ENCODE measurements at places on chromosomes 3 and 15.

DNA sequence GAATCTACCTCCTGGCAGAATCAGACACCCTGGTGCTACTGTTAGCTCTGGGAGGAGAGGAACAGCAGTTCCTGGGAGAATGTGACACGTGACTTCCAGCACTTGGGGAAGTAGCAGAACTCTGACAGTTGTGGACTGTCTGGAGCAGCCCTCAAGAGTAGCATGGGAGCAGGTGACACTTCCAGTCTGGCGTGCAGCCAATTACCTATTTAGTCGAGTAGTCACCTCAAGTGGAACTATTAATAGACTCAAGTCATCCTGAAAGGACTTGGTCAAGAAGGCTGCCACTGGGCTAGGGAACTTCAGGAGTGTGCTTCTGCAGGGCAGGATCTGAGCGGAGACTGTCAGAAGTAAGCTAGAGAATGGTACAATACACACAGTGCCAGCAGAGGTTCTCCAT is 62.3 kb downstream of the MTHFS start:
- DNase-seq = no peak

DNA sequence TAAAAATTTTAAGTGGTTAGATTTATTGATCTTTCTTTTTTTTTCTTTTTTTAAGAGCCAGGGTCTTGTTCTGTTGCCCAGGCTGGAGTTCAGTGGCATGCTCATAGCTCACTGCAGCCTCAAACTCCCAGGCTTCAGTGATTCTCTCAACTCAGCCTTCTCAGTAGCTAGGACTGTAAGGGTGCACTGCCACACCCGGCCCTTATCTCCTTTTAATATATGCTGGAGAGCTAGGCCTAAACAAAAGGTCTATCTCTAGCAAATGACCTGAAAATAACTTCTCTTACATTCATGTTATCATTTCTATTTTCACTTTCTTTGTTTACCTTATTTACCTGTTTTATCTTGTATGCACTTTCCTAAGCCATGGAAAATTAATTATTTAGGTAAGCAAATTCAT is 35.2 kb upstream of the MELTF start:
- DNase-seq = no peak

DNA sequence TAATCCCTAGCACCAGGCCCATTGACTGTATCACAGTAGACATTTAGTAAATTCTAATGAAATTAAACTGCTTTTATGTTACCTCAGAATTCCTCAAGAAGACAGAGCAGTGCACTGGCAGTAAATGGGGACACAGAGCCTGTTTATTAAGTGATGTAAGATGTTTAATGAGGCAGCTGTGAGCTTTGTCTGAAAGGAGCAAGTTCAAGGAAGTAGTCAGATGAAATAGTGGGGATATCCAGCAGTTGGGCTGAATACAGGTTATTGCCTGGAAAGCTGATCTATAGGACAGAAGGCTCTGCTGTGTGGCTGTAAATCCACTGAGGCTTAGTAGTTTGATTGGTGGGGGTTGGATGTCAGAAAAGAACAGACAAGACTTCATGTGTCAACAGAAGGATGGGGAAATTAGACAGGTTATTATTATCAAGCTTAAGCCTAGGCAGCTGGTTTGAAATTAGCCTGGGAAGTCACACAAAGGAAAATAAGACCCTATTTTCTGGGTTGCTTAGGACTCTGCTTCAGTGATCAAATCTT is 62.2 kb downstream of the PFN2 start:
- no peak for DNase-seq

- no peak for DNase-seq
These were observed 98.4 kb downstream of the VGLL4 start for GRCh38 chr3:11545186-11545851.

GRCh38 chr3:74824366-74824765 is 209.9 kb upstream of the CNTN3 start:
- DNase-seq = no peak

GRCh38 chr3:11228041-11228440 is 44.2 kb upstream of the ATG7 start:
- no peak for DNase-seq

- peak; percentile 56 for DNase-seq
These were observed 19.2 kb downstream of the PLD1 start for GRCh38 chr3:171790898-171791691.

- DNase-seq = no peak
These were observed 34.7 kb downstream of the SHC4 start for GRCh38 chr15:48928877-48929538.

DNA sequence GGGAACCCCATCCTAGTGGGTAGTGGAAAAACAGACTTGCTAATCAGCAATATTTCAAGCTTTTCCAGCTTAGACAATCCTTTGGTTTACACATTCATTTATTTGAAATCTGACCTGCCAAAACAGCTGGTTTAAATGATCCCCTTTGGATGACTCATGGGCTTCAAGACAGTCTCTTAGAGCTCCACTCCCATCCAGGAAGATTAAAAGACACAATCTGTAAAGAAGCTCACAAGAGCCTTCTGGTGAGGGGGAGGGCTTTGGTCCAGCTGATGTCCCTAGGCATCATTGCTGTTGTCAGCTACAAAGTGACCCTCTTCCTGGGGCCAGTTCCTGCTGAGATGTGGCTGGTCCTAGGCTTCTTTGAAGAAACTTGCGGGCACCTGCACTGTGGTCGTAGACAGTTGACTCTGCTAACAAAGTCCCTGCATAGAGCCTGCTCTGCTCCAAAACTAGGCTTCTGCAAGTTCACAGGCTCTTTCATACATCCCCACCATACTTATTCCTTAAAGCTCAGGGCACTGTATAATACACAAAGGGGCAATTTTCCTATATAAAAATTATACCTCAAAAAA is 73.7 kb downstream of the IGSF11 start:
- DNase-seq = no peak

DNA sequence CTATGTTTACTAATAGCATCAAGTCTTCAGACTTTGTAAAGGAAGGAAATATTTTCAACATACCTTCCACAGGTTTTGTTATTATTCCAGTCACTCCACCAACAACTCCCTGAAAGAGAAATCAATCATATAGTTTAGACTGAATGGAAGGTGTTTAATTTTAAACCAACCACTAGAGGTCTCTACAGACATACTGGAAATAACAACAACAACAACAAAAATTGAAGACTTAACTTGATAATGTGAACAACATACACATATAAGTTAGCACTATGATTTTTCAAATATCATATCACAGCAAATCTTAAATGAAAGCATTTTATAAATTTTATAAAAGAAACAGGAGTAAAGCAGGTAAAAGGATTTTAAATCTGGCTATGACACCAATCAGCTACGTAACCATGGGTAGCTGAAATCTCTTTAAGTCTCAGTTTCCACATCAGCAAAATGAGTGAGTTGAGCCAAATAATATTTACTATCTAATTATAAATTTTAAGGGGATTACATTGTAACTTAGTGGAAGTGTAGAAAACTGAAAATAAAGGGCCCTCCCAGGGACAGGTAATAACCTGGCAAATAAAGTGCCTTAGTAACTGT is 188.2 kb downstream of the VPS13C start:
- DNase-seq = peak; percentile 51

- no peak for DNase-seq
These were observed 34.2 kb downstream of the MAGEF1 start for GRCh38 chr3:184677344-184678316.

- DNase-seq = peak; percentile 9
These were observed 45.7 kb downstream of the EHHADH start for GRCh38 chr3:185207931-185208746.

GRCh38 chr3:156795890-156796481 is 30.2 kb upstream of the LEKR1 start:
- DNase-seq = no peak

- DNase-seq = no peak
These were observed 127.4 kb downstream of the TIGIT start for GRCh38 chr3:114421204-114421603.

DNA sequence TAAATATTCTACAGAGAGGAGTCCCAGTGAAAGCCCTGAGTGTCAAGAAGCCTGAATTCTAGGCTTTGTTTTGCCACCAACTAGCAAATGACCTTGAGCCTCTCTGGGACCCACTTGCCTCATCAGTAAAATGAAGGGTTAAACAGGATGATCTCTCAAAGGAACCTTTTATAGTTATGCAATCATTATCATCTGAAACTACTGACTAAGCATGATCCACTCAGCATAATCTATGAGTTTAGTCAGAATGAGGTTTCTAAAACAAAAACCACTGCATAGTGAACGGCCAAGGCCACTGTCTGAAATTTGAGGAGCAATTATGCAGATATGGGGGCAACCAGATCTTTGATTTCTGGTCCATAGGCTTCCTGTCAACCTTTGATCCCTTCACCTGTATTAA is 319.0 kb downstream of the MECOM start:
- DNase-seq = peak; percentile 48

- no peak for DNase-seq
These were observed 3.3 kb upstream of the CCDC174 start for GRCh38 chr3:14647976-14648955.

DNA sequence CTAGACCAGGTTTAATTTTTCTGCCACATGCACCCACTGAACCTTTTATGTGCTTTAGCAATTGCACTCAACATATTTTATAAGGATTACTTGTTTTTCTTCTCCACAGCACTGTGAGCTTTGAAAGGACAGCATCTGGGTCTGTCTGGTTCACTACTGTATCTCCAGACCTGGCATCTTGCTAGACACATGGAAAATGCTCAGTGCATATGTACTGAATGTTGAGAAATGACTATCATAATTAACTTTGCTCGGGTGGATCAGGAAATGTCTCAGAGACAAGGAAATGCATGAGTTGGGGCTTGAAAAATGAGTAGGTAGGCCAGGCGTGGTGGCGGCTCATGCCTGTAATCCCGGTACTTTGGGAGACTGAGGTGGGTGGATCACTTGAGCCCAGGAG is 40.2 kb downstream of the DOCK3 start:
- DNase-seq = no peak

GRCh38 chr15:48641416-48641815 is 4.1 kb downstream of the FBN1 start:
- peak; percentile 62 for DNase-seq

DNA sequence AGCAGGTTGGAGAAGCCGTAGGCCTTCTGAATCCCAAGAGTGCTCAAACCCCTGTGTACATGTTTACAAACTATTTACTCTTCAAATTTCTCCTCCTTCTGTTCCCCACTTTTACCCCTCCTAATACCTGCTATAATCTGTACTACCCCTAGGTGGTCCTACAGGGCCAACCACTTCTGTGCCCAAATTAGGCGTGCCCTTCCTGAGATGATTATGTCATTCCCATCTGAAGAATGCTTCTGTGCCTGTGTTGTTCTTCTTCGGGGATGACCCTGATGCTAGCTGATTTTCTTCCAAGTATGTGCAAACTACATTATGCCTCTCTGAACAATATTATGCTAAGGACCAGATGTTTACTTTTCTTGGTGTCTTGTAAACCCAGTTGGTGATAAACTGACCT is 20.5 kb downstream of the RBP2 start:
- no peak for DNase-seq

DNA sequence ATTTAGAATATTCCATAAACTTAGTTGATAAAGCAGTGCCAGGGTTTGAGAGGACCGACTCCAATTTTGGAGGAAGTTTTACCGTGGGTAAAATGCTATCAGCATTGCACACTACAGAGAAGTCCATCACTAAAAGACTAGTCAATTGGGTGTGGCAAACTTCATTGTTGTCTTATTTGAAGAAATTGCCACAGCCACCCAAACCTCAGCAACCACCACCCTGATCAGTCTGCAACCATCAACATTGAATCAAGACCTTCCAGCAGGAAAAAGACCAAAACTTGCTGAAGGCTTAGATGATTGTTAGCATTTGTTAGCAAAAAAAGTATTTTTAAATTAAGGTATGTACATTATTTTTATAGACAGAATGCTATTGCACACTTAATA is 60.5 kb downstream of the KLF13 start:
- no peak for DNase-seq

GRCh38 chr3:64651741-64652241 is 36.0 kb downstream of the ADAMTS9 start:
- DNase-seq = peak; percentile 22

DNA sequence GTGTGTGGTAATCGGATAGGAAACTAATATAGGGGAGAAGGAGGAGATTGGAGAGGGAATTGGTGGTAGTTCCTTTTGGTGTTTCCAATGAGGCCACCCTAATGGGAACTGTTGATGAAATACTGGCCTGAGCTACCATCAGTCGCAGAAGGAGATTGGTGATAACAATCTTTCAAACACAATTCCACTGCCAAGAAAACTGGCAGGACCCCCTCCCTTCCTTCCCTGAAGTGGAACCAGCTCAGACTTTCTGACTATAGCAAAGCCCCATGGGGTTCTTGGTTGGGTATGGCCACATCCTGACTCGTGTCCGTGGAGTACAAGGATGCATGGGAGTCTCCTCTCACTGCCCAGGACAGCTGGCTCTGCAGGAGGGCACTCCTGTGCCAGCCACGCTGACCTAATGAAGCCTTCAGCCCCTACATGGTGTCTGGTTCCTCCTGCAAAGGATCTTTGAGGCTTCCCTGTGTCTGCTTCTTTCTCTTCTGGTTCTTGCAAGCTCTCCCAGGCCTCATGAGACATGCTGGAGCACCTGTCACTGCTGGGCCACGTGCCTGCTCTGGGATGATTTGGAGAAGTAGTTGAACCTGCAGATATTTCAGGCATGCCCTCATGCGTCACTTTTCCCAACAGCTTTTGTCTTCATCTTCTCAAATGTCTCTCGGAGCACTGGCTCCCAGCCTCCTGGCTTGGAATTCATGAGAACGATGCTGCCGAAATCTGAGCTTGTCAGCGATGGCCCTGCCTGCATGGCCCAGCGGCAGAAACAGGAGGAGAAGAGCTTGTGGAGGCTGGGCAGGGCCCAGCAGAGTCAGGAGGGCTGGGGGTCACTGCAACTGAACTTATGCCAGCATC is 90.0 kb upstream of the ADPGK start:
- no peak for DNase-seq

DNA sequence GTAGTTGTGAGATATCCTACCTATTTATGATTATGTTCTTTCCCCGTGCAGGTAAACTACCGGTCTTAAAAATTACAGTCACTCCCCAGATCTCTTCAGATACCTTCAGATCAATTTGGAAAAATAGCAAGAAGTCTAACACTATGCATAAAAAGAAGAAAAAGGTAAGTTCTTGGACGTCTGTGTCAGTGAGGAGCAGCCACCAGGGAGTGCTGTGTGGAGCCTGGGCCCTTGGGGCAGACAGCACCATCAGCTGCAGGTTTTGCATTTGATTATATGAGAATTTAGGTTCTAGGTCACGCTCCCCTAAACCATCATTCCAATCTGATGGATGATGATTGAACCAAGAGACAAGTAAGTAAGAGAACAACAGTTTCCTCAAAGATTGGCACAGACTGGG is 8.9 kb upstream of the RNF7 start:
- no peak for DNase-seq

- DNase-seq = no peak
These were observed 7.4 kb upstream of the HGD start for GRCh38 chr3:120689395-120689794.
